ENCODE measurements at places on chromosomes 1 and 21. TPM values are rescaled to one million over a fixed set of nuclear protein-coding genes. Genes with fewer than 3 reads are reported as not detected.
A peak's percentile ranks its signal among the peaks of the same experiment; 100 is the strongest.

GRCh38 chr1:113874012-113874879, 2.7 kb upstream of the PTPN22 start:
- no peak overlapping the region for H3K27ac ChIP-seq
- no peaks in the 10 kb centered on the region for H3K36me3 ChIP-seq
- H3K4me3 ChIP-seq, result no peak overlapping the region
- DNase-seq, result peak; percentile 10
- H3K4me1 ChIP-seq, result no peaks in the 10 kb centered on the region

DNA sequence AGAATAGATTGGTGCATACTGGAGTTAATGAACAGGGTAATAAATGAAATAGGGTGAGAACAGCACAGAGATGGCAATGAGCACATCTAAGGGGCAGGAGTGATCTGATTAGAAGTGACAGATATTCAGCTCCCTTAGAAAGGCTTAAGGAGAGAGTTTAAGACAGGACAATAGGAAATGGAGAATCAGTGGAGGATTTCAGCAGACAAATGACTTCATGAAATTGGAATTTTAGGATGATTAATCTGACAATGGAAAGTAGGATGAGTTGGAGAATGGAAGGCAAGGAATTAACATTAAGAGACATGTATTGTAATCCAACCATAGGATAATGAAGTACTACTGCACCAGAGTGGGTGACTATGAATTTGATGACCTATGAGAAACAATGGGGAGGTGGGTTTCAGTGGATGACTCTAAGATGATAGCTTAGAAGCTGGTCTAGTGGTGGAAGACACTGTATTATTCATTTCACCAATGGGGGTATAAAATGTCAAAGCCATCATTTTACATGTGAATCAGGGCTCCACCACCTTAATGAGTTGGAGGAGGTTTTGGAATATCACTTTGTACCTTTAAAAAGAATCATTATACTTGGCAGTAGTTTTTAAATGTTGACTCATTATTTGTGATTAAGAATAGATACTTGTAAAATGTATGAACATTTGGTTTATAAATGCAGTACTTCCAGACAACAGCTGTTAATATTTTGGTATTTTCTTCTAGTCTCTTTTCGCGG, 139.1 kb downstream of the PLA2G4A start:
- no peaks in the 10 kb centered on the region for H3K4me1 ChIP-seq
- no peak for DNase-seq
- no peaks in the 10 kb centered on the region for H3K27me3 ChIP-seq
- no peak overlapping the region for H3K4me3 ChIP-seq
- no peaks in the 10 kb centered on the region for H3K36me3 ChIP-seq

GRCh38 chr1:59570524-59570923, 244.2 kb upstream of the HOOK1 start:
- no peaks in the 10 kb centered on the region for H3K36me3 ChIP-seq
- peaks cover 5% of the 10 kb centered on the region for H3K4me1 ChIP-seq
- no peak for DNase-seq
- H3K4me3 ChIP-seq, result no peak overlapping the region

GRCh38 chr1:165187031-165188009, 169.2 kb downstream of the LMX1A start:
- H3K27ac ChIP-seq, result no peak overlapping the region
- no peaks in the 10 kb centered on the region for H3K4me1 ChIP-seq
- DNase-seq, result peak; percentile 15
- H3K27me3 ChIP-seq, result no peaks in the 10 kb centered on the region

DNA sequence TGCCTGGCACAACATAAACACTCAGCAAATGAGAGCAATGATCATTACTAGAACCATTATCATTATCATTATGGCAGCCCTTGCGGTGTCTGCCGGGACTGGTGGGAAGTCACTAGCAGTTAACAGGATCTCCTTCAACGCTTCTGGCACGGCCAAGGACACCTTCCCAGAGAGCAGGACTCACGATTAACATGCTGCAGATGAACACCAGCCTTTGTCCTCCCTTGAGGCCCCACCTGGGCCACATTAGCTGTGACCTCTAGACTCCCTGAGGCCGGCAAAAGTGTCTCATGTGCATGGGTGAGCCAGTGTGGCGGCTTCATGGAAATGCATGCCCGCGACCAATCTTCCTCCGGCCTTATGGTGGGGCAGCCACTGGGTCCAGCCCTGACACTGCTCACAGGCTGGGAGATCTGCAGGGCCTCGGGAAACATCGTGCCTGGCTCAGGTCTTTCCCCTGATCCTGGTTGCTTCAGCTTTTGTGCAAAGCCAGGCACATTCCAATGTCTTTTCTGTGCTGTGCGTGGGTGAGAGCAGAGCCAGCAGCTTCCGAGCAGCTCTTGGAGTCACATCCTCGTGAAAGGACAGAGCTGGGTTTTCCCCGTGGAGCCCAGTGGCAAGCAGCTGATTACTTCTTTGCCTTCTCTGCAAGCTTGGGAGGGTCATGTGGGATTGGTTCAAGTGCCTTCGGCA, 107.3 kb downstream of the HMGB4 start:
- H3K4me3 ChIP-seq, result no peak overlapping the region
- H3K4me1 ChIP-seq, result peaks cover 4% of the 10 kb centered on the region
- H3K27me3 ChIP-seq, result no peaks in the 10 kb centered on the region
- DNase-seq, result peak; percentile 56
- no peaks in the 10 kb centered on the region for H3K36me3 ChIP-seq
- H3K27ac ChIP-seq, result no peak overlapping the region

GRCh38 chr1:204623365-204623893, 62.1 kb downstream of the LRRN2 start:
- peaks cover 15% of the 10 kb centered on the region for H3K4me1 ChIP-seq
- H3K27me3 ChIP-seq, result no peaks in the 10 kb centered on the region
- DNase-seq, result peak; percentile 79
- H3K36me3 ChIP-seq, result no peaks in the 10 kb centered on the region

Gene CALML6
- not detected for total RNA-seq

Gene IL23R
- 0.20 TPM for total RNA-seq

GRCh38 chr1:47755101-47755990, 241.8 kb downstream of the TRABD2B start:
- no peak for DNase-seq
- H3K27ac ChIP-seq, result no peak overlapping the region
- H3K4me3 ChIP-seq, result no peak overlapping the region
- peaks cover 6% of the 10 kb centered on the region for H3K4me1 ChIP-seq
- no peaks in the 10 kb centered on the region for H3K27me3 ChIP-seq

Gene OLFML3
- 441 TPM for total RNA-seq

DNA sequence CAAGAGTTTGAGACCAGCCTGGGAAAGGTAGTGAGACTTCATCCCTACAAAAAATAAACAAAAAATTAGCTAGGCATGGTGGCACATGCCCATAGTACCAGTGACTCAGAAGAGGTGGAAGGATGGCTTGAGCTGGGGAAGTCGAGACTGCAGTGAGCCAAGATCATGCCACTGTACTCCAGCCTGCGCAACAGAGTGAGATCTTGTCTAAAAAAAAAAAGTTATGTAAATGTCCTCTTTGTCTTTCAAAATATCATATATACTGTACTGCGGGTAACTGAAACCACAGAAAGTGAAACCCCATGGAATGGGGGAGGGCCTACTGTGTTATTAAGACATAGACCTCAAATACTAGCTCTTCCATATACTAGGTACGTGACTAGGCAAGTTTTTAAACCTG, 20.8 kb downstream of the ACADM start:
- H3K27ac ChIP-seq, result no peak overlapping the region
- no peak overlapping the region for H3K4me3 ChIP-seq
- no peaks in the 10 kb centered on the region for H3K27me3 ChIP-seq
- DNase-seq, result no peak
- no peaks in the 10 kb centered on the region for H3K36me3 ChIP-seq

GRCh38 chr1:66316464-66317247, 217.3 kb upstream of the SGIP1 start:
- DNase-seq, result no peak
- no peaks in the 10 kb centered on the region for H3K36me3 ChIP-seq
- H3K4me1 ChIP-seq, result no peaks in the 10 kb centered on the region
- H3K4me3 ChIP-seq, result no peak overlapping the region
- no peaks in the 10 kb centered on the region for H3K27me3 ChIP-seq

DNA sequence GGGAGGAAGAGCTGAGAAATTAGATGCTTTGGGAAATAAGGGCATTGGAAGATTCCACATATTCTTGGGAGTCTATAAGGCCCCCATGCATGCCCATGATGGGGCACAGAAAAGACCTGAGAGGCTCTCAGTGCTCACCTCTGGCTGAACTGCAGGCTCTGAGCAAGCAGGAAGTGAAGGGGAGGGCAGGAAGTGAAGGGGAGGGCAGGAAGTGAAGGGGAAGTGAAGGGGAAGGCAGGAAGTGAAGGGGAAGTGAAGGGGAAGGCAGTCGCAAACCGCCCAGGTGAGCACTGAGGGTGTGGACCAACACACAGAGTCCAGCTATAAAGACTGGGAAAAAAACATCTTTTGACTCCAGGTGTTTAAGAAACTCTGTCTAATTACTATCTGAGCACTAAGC, 3.5 kb downstream of the KRTAP10-9 start:
- H3K4me3 ChIP-seq, result no peak overlapping the region
- H3K36me3 ChIP-seq, result no peaks in the 10 kb centered on the region
- no peaks in the 10 kb centered on the region for H3K27me3 ChIP-seq
- DNase-seq, result no peak
- no peak overlapping the region for H3K27ac ChIP-seq
- no peaks in the 10 kb centered on the region for H3K4me1 ChIP-seq

Gene TMCC2
- total RNA-seq, result 2.5 TPM

Gene SYT14
- total RNA-seq, result 1.4 TPM

DNA sequence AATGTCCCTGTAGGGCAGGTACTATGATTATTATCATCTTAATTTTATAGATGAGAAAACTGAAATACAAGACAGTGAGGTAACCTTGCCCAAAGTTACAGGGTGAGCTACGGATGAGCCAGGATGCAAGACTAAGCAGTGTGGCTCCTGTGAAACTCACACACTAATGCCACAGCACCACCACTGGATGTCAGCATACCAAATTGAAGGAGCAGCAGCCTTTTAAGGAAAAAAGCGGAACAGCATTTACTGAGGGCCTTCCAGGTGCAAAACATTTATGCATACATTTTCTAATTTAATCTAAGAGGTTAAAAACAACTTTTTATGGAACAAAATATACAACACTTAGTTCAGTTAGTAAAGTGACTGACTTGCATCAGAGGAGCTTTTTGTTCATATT, 41.7 kb downstream of the SEC16B start:
- no peaks in the 10 kb centered on the region for H3K36me3 ChIP-seq
- H3K27me3 ChIP-seq, result no peaks in the 10 kb centered on the region
- no peak overlapping the region for H3K4me3 ChIP-seq
- no peak overlapping the region for H3K27ac ChIP-seq

Gene KCNQ4
- not detected for total RNA-seq

Gene IER5
- 13.0 TPM for total RNA-seq
